Large intestine (tissue), 12 donors: ENCODE measurements at places on chromosomes 3 and 15. TPM values are rescaled to one million over a fixed set of nuclear protein-coding genes. Genes with fewer than 3 reads are reported as not detected.

DNA sequence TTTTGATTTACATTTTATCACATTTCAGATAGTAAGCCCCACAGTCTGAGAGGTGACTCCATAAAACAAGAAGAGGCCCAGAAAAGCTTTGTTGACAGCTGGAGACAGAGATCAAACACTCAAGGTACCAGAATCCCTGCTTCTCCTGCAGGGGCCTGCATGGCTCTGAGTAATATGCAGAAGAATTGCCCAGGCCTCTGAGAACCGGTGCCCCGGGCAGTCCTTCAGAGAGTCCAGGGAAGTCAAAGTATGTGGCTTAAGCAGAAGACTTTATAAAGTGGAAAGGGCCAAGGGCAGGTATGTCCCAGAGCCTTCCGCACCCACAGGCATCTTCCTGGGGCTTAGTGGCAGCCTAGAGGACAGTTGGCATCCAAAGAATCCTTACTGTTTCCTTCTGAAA is 12.8 kb downstream of the ATRIP start:
- no peaks in the 10 kb centered on the region for H3K27me3 ChIP-seq
- peaks cover 52% of the 10 kb centered on the region for H3K36me3 ChIP-seq
- H3K27ac ChIP-seq = no peak overlapping the region
- no peak overlapping the region for H3K4me3 ChIP-seq

GRCh38 chr3:76474632-76475031 is 565.3 kb upstream of the ROBO2 start:
- no peak for DNase-seq
- H3K27ac ChIP-seq = no peak overlapping the region
- no peaks in the 10 kb centered on the region for H3K4me1 ChIP-seq
- H3K4me3 ChIP-seq = no peak overlapping the region

DNA sequence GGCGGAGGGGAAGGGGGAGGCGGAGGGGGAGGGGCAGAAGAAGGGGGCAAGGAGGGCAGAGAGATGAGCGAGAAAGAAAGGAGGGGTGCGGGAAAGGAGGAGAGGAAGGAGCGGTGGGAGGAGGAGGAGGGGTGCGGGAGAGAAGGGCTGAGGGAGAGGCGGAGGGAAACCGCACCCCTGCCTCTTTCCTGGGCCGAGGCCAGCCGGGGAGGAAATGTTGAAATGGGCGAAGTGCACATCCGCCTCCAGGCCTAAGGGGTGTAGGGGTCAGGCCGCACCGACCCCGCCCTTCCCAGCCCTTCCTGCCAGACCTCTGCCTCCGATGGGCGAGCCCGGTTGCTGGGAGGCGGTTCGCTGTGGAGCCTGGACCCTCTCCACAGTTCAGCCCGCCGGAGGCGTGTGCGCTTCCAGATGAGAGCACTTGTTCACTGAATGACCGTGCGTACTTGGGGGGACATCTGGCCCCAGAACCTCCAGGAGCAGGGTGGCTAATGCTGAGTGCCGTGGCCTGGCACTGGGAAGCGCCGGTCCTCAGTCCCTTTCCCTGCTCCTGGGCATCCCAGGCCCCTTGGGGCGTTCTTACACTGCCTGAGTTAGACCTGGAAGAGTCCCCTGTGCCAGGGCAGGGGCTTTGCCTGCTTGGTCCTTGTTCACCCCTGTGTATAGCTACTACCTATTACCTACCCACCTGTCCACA is 110.3 kb upstream of the KLF13 start:
- H3K27ac ChIP-seq = peak overlapping the region; percentile 95
- no peaks in the 10 kb centered on the region for H3K27me3 ChIP-seq
- H3K4me3 ChIP-seq = peak overlapping the region; percentile 54
- DNase-seq = peak; percentile 94

DNA sequence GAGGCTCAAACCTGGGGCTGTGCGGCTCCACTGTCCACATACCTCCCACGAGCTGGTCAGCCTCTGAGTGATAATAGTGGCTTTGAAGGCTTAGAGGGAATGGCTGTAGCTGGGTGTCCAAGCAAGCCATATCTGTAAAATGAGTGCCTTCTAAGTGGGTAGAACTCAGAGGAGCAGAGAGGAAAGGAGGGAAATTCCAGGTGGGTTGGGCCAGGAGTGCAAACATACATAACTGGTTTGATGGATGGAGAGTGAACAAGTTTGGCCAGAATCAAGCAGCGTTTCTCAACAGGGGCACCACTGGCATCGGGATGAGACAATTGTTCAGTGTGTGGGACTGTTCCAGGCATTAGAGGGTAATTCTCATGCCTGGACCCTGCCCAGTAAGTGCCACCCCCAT is 91.1 kb downstream of the ASB7 start:
- H3K4me1 ChIP-seq = no peaks in the 10 kb centered on the region
- H3K27me3 ChIP-seq = no peaks in the 10 kb centered on the region
- H3K4me3 ChIP-seq = no peak overlapping the region
- no peaks in the 10 kb centered on the region for H3K36me3 ChIP-seq
- no peak for DNase-seq

- H3K27me3 ChIP-seq = peaks cover 2% of the 10 kb centered on the region
- no peak overlapping the region for H3K4me3 ChIP-seq
- H3K4me1 ChIP-seq = no peaks in the 10 kb centered on the region
Measured at GRCh38 chr15:68385671-68386586, 46.0 kb downstream of the ITGA11 start.

- no peak overlapping the region for H3K4me3 ChIP-seq
- no peak overlapping the region for H3K27ac ChIP-seq
- peaks cover 3% of the 10 kb centered on the region for H3K27me3 ChIP-seq
- H3K36me3 ChIP-seq = no peaks in the 10 kb centered on the region
- H3K4me1 ChIP-seq = no peaks in the 10 kb centered on the region
Measured at GRCh38 chr3:51727500-51727899, 20.6 kb downstream of the GRM2 start.

GRCh38 chr3:172098698-172099494 is 59.5 kb downstream of the FNDC3B start:
- DNase-seq = no peak
- no peaks in the 10 kb centered on the region for H3K36me3 ChIP-seq
- no peak overlapping the region for H3K4me3 ChIP-seq
- H3K27ac ChIP-seq = no peak overlapping the region

DNA sequence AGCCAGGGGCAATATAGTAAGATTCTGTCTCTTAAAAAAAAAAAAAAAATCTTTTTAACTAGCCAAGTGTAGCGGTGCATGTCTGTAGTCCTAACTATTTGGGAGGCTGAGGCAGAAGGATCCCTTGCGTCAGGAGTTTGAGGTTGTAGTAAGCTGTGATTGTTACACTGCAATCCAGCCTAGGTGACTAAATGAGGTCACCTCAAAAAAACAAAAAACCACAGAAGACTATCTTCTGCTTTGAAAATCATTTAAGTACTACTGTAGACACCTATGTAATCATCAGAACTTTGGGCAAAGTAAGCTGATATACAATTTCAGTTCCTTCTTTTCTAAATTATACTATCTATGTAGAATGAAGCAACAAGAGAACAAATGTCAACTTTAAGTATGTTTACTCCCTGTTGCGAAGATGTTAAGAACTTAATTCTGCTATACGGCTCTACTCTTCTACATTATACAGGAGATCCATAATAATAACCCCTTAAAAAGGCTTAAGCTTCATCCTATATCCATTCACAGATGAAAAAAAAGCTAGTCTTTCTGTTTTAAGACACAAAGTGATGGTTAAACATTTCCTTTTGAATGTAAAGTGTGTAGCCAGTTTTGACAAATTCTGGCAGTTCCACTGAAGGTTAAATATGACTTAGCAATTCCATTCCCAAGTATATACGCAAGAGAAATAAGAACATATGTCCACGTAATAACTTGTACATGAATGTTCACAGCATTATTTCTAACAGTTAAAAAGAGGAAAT is 15.2 kb downstream of the DAZL start:
- H3K27ac ChIP-seq = no peak overlapping the region
- H3K4me1 ChIP-seq = no peaks in the 10 kb centered on the region
- DNase-seq = no peak

DNA sequence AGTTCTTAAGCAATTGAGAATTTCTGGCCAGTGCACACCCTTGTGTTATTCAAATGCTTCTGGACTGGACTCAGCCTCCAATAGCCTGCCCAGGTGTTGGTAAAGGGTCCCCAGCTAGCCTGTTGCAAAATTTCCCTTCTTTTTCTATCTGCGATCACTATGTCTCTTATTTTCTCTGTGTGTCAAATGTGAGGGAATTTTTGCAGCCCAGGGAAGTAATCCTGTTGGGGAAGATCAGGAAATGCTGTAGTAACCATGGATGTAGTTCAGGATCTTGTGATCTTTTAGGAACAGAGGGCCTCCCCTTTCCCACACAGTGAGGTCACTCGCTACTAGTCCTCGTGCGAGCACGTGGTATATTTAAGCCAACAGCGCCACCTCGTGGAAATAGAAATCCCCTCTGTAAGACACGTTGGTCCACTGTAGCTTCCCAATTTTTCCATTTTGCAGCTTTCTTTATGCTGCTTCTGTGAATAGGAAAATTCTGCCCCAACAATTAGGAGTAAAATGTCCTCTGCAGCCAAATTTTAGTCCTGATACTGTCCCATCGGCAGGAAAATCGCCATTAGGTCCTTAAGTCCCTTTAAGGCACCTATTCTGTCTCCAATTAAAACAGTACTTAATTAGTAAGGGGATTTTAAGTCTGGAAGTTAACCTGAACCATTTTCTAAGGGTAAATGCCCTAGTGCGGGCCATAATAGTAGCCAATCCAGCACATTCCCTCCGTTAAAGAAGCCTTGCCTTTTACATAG is 4.0 kb upstream of the SMCO1 start:
- no peaks in the 10 kb centered on the region for H3K27me3 ChIP-seq
- no peak overlapping the region for H3K27ac ChIP-seq
- no peak overlapping the region for H3K4me3 ChIP-seq
- no peak for DNase-seq

- H3K4me1 ChIP-seq = no peaks in the 10 kb centered on the region
- H3K4me3 ChIP-seq = no peak overlapping the region
- H3K36me3 ChIP-seq = no peaks in the 10 kb centered on the region
- no peak for DNase-seq
- no peaks in the 10 kb centered on the region for H3K27me3 ChIP-seq
Measured at GRCh38 chr3:61765157-61765876, 203.9 kb downstream of the PTPRG start.

The SH3GL3 gene
- 4.7 TPM for polyA plus RNA-seq

The AQP9 gene
- polyA plus RNA-seq = 0.27 TPM

DNA sequence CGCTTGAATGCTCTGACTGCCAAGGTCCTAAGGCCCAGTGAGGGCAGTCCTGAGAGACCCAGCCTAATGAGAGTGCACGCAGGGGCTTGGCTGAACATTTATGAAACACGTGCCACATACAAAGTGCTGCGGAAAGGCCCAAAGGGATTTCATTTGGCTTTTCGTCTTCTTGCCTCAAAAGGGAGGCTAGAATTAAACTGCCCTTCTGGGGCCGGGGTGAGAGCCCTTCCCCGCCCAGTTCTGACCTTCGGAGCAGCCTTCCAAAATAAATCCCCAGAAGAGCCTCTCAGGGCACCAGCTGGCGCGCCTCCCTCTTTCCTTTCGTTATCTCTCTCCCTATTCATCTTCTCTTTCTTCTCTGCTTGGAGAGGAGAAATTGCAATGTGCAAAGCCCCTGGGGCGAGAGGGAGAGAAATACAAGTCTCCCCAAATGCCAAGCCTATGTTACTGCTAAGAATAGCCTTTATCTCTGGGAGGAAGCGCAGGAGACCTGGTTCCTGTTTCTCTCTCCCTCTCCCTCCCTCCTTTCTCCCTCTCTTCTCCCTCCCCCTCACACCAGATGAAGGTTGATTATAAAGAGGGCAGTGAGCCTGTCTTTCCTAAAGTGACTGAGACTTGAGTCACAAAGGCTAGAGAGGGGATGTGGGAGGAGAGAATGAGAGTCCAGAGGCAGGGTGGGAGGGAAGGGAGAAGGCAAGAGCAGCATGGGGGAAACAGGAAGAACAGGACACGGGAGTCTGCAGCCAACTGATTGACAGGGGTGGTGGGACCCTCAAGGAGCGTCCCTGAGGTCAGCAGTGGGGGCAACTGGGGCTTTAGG is 36.7 kb upstream of the NDUFB4 start:
- no peaks in the 10 kb centered on the region for H3K27me3 ChIP-seq
- peaks cover 9% of the 10 kb centered on the region for H3K4me1 ChIP-seq
- H3K36me3 ChIP-seq = no peaks in the 10 kb centered on the region
- H3K27ac ChIP-seq = peak overlapping the region; percentile 49
- no peak for DNase-seq

- no peak overlapping the region for H3K4me3 ChIP-seq
- H3K27ac ChIP-seq = no peak overlapping the region
- H3K27me3 ChIP-seq = no peaks in the 10 kb centered on the region
- H3K4me1 ChIP-seq = peaks cover 6% of the 10 kb centered on the region
- peak; percentile 63 for DNase-seq
- peaks cover 6% of the 10 kb centered on the region for H3K36me3 ChIP-seq
Measured at GRCh38 chr3:49839193-49839809, 17.1 kb downstream of the TRAIP start.

The CCR8 gene
- 0.09 TPM for polyA plus RNA-seq

DNA sequence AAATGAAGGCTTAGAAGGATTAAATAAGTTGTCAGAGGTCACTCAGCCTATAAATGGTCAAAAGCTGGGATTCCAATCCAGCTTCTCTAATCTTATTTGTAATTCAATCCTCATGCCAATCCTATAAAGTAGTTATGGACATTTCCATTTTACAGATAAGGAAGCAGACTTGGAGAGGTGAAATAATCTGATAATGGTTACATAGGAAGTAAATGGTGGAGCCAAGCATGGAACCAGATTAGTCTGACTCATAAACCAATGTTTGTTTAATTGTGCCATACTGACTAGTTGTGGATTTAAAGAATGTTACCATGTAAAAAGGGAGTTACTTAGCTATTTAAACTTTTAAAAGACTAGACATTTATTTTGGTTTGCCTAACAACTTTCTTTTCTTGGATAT is 59.7 kb downstream of the KCNAB1 start:
- H3K27me3 ChIP-seq = no peaks in the 10 kb centered on the region
- H3K4me1 ChIP-seq = no peaks in the 10 kb centered on the region
- no peak overlapping the region for H3K27ac ChIP-seq
- no peaks in the 10 kb centered on the region for H3K36me3 ChIP-seq
- no peak overlapping the region for H3K4me3 ChIP-seq

The RPL32 gene
- polyA plus RNA-seq = 2,636 TPM

- H3K4me1 ChIP-seq = no peaks in the 10 kb centered on the region
- no peaks in the 10 kb centered on the region for H3K36me3 ChIP-seq
- no peak overlapping the region for H3K4me3 ChIP-seq
- no peak overlapping the region for H3K27ac ChIP-seq
- no peaks in the 10 kb centered on the region for H3K27me3 ChIP-seq
Measured at GRCh38 chr3:51099794-51100535, 285.1 kb upstream of the MANF start.

- H3K27ac ChIP-seq = peak overlapping the region; percentile 47
- peak overlapping the region; percentile 86 for H3K4me3 ChIP-seq
- no peaks in the 10 kb centered on the region for H3K27me3 ChIP-seq
- DNase-seq = no peak
Measured at GRCh38 chr3:152836269-152836668, 1.3 kb downstream of the P2RY1 start.
